ENCODE measurements at places on chromosomes 4 and X.

DNA sequence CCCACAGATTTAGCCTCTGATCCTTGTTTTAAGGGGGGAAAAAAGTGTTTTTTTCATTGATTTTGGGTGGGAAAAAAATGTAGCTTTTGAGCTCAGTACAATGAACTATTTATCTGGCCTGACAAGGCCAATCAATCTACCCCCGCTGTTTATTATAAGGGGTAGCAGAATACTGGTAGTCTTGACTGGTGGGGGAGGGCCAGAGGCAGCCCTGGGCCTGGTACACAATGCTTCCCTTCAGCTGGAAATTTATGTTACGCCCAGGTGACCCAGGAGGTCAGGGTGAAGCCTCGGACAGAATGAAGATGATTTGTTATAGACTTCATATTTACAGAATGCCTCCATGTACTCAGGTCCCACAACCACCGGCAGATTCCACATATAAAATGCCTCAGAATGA is 143.2 kb downstream of the SH3KBP1 start:
- DNase-seq, result no peak

GRCh38 chr4:168480931-168481611 is 779 bp upstream of the DDX60L start:
- peak; percentile 55 for DNase-seq

- no peak for DNase-seq
These were observed 8.0 kb downstream of the OFD1 start for GRCh38 chrX:13742397-13743176.

- DNase-seq, result no peak
These were observed 26.4 kb downstream of the NAT8L start for GRCh38 chr4:2085496-2085901.

DNA sequence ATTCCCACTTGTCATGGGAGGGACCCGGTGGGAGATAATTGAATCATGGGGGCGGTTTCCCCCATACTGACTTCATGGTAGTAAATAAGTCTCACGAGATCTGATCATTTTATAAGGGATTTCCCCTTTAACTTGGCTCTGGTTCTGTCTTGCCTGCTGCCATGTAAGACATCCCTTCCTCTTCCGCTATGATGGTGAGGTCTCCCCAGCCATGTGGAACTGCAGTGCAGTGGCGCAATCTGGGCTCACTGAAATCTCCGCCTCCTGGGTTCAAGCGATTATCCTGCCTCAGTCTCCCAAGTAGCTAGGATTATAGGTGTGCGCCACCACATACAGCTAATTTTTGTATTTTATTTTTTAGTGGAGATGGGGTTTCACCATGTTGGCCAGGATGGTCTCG is 2.9 kb downstream of the HPGDS start:
- DNase-seq, result no peak

DNA sequence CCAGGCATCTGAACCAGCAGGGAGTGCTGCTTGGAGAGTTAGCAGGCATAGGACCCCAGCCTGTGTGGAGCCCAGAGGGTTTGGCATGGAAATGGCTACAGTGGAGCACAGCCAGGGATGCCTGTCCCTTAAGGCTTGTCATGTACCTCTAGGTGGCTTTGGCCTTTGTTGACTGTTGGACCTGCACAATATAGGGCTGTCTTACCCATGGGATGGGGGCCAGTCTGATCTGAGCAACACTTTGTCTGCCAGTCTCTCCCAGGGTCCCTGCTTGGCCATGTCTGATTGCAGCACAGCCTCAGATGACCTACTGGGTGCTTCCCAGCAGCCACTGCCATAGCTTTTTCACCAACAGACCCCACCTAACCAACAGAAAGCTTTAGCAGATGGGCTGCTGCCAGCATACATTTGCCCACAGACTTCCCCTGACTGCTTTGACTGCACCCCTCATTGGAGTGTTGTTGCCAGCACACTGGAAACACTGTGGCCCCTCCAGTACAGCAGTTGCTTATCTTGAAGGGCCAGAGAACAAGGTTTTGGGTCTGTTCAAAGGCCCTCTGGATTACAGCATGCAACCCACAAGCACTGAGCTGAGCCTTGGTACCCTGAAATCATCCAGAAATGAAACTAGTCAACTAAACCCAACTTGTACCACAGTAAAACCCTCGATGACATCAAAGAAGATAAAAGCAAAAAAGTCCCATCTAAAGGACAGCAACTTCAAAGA is 22.1 kb downstream of the ANAPC10 start:
- no peak for DNase-seq

GRCh38 chr4:188573104-188573503 is 433.9 kb downstream of the TRIML1 start:
- DNase-seq, result no peak

- peak; percentile 32 for DNase-seq
These were observed 34.5 kb downstream of the IQCM start for GRCh38 chr4:149781150-149781549.

All from AG09309 (cell line).